Gastrocnemius medialis (tissue), 4 donors: ENCODE measurements at places on chromosomes 3 and 15. TPM values are rescaled to one million over a fixed set of nuclear protein-coding genes. Genes with fewer than 3 reads are reported as not detected.

TMEM212 gene
- total RNA-seq: not detected

LRRC34 gene
- not detected for total RNA-seq

PATL2 gene
- total RNA-seq: not detected

ADIPOQ gene
- 0.98 TPM for total RNA-seq

SENP8 gene
- total RNA-seq: 2.2 TPM

REC114 gene
- total RNA-seq: not detected

FOXL2NB gene
- total RNA-seq: not detected

RETNLB gene
- total RNA-seq: not detected

GRAMD1C gene
- total RNA-seq: 0.95 TPM

- DNase-seq: no peak
Observed at GRCh38 chr3:99625643-99626416, 12.6 kb upstream of the COL8A1 start.

DNA sequence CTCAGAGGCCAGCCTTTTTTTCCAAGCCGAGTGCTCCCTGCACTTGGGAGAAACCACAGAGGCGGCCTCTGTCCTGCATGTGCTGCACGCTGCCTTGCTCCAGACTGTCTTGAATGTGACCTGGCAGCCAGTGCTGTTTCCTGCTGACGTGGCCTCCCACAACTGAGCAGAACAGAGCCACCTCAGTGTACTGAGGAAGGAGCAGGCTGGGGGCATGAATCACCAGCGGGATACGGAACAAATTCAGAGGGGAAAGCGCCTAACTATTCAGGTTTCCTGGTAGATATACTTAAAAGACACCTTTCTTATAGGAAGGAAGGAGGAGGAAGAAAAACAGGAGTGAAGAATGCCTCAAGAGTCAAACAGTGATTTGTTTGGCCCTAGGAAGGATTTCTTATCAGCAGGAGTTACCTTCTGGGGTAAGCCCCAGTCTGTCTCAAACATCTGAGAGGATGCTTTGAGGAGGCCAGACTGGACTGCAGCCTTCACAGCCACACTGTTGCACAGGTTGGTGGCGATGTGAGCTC, 114.0 kb downstream of the FNDC3B start:
- DNase-seq: peak; percentile 95

DNA sequence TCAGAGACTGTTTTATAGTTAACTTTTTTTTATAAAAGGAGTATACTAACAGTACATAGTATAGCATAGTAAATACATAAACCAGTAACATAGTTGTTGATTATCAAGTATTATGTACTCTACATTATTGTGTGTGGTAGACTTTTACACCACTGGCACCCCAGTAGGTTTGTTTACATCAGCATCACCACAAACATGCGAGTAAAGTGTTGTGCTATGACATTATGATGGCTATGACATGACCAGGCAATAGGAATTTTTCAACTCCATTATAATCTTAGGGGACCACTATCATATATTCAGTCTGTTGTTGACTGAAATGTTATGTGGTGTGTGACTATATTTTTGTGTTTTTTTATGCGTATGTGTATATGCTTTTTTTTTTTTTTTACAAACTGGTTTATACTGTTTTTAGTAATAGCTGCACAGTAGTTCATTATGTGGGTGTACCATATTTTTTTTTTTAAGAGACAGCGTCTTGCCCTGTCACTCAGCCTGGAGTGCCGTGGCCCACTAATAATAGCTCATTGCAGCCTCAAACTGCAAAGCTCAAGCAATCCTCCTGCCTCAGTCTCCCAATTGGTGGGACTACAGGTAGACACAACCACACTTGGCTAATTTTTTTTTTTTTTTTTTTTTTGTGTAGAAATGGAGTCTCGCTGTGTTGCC, 1.9 kb downstream of the CAPN7 start:
- no peak for DNase-seq

GRCh38 chr3:134197681-134198261, 52.9 kb downstream of the RYK start:
- DNase-seq: no peak

DNA sequence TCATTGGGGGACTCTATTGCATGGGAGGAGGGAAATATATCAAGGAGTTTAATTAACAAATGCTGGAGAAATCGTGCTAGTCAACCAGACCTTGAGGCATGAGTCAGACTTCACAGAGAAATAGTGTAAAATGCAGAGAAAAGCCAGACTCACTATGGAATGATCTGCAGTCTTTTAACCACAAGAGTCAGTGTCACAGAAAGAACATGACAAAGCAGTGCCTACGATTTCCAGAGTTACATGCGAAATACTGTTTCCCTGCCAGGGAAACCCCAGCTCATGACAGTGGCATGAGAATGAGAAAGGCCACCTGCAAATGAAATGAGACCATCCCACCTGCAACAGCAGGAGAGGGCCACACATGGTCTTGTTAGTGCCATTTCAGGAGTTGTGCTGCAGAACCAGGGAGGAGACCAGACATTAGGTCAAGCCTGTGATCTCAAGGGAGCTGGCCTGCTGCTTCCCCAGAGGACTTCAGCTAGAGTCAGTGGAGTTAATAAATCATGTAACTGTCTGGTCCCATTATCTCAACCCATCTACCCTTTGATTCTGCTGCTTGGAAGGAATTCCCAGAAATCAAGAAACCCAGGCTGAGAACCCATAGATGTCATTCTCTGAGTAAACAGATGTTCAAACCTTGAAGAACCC, 79.0 kb downstream of the ERC2 start:
- no peak for DNase-seq

- no peak for DNase-seq
Observed at GRCh38 chr3:141316851-141317250, 51.5 kb upstream of the ZBTB38 start.

GRCh38 chr15:88661041-88661700, 22.4 kb downstream of the ISG20 start:
- no peak for DNase-seq

DNA sequence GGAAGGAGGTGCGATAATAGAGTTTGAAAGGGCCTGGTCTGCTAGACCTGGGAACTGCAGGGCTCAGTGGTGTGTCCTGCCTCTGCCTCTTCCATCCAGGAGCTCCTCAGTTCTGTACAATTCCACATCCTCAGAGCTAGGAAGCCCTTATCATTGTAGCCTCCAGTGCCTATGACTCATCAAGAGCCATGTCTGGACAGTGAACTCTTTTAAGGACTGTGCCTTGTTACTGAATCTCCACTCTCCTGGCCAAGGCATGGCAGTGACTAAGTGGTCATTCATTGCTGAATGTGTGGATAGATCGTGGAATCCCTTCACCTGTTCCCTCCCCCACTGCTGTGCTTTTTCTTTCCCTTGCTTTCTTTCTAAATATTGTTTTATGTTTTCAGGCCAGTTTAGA, 2.9 kb downstream of the TIMP4 start:
- DNase-seq: peak; percentile 58

- no peak for DNase-seq
Observed at GRCh38 chr3:78632925-78633553, 1134.8 kb downstream of the ROBO1 start.

GRCh38 chr15:56933410-56933809, 15.0 kb downstream of the TCF12 start:
- DNase-seq: no peak

DNA sequence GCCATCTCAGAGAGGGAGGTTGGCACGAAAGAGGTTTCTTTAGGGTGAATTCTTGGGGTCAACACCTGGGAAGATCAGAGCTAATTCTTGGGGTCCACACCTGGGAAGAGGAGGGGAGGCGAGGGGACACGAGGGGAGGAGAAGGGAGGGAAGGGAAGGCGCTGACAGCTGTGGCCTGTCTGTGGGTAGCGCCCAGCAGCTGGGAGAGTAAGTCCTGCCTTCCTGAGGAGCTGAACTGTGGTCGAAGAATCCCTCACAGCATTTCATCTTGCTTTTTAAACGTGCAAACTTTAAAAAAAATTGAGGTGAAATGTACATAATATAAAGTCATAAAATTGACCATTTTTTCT, 63.2 kb upstream of the CGNL1 start:
- no peak for DNase-seq

DNA sequence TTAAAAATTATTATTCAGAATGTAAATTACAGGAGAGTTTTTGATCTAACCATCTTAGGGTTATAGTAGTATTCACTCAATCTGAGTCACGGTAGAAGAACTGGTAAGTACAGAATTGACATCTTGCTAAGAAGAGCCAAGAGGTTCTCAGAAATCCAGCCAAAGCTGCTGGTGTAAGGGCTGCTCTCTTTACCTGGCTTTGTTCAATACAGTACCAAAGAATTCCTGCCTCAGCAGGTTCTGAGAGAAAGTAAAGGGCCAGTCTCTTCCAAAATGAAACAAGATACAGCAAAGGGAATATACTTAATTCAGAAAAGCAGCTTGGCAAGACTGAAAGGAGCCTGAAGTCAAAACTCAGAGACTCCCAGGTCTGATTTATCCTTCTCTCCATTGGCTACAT, 193.1 kb downstream of the TNIK start:
- no peak for DNase-seq

- no peak for DNase-seq
Observed at GRCh38 chr3:196399485-196399945, 32.7 kb downstream of the UBXN7 start.

GRCh38 chr3:38021196-38021595, 8.2 kb downstream of the PLCD1 start:
- no peak for DNase-seq

GRCh38 chr15:63482874-63483323, 21.5 kb upstream of the USP3 start:
- no peak for DNase-seq

DNA sequence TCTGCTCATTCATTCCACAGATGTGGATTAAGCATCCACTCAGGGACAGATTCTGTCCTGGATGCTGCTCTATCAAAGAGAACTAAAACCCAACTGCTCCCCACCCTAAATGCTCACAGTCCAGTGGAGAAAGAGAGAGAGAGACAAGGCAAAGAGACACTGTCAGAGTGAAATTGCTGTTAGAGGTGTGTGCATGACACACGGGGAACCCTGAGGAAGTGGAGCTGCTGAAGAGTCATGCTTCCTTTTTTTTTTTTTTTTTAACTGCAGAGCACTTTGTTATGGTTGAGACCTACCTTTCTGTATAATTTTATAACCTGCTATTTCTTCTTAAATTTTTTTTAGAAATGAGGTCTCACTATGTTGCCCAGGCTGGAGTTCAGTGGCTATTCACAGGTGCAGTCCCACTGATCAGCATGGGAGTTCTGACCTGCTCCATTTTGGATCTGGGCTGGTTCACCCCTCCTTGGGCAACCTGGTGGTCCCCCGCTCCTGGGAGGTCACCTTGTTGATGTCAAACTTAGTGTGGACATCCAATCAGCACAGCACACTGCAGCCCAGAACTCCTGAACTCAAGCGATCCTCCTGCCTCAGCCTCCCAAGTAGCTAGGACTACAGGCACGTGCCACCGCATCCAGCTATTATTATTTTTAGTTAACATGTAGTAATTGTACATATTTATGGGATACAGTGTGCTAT, 18.2 kb upstream of the PSTPIP1 start:
- DNase-seq: no peak

GRCh38 chr3:54067055-54067698, 55.2 kb upstream of the CACNA2D3 start:
- no peak for DNase-seq

GRCh38 chr3:65811086-65811761, 227.5 kb downstream of the MAGI1 start:
- DNase-seq: no peak

GRCh38 chr3:73603762-73604171, 21.0 kb downstream of the PDZRN3 start:
- no peak for DNase-seq

DNA sequence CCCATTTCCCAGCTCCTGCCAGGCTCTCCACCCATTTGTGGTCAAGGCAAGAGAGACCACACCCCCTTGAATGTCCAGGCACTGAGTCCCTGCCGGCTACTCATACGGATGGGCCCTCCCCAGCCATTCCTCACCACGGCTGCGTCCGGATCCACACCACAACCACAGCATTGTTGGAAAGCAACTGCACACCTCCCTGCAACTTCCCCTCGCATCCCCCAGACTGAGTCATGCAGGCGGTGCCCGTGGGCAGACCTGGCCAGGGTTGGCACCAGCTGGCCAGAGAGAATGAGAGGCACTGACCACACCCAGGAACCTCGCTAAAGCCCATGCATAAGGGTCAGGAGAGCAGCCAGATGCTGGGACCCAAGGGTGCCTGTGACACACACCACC, 30.5 kb downstream of the LOXL1 start:
- no peak for DNase-seq

GRCh38 chr3:3827111-3827510, 27.9 kb downstream of the LRRN1 start:
- DNase-seq: no peak

DNA sequence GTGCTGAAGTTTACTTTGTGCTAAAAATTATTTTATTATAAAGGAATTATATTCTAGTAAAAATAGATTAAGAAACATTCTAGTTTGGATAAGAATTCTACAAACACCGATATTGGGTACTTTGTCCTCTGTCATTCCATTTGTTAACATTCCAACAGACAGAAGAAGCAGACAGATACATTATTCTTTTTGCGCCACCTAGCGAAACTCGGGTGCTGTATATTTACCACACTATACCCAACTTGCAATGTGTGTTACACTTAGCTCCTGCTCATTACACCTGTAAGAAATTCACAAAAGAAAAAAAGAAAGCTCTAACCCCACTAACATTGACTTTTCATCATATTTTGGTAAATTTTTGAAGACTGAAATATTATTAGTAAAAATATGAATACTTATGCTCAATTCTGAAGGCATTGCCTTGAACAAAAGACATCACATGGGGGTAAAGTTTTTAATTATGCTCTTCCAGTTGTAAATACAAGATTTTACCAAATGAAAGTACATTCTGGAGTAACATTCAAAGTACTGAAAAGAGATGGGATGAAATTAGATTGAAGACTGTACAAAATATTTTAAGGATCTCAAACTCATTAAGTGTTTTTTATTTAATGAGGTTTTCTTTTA, 136.5 kb upstream of the MLF1 start:
- peak; percentile 4 for DNase-seq

- DNase-seq: no peak
Observed at GRCh38 chr15:35210370-35210769, 125.3 kb upstream of the NANOGP8 start.

GRCh38 chr3:58897646-58898045, 152.2 kb downstream of the CFAP20DC start:
- DNase-seq: no peak

- no peak for DNase-seq
Observed at GRCh38 chr3:56219894-56220805, 248.1 kb downstream of the ERC2 start.

GRCh38 chr3:57647292-57647940, 45.5 kb downstream of the DENND6A start:
- DNase-seq: no peak

- no peak for DNase-seq
Observed at GRCh38 chr15:43529587-43530345, 12.4 kb downstream of the MAP1A start.
